ENCODE measurements at places on chromosomes 2 and 18.

DNA sequence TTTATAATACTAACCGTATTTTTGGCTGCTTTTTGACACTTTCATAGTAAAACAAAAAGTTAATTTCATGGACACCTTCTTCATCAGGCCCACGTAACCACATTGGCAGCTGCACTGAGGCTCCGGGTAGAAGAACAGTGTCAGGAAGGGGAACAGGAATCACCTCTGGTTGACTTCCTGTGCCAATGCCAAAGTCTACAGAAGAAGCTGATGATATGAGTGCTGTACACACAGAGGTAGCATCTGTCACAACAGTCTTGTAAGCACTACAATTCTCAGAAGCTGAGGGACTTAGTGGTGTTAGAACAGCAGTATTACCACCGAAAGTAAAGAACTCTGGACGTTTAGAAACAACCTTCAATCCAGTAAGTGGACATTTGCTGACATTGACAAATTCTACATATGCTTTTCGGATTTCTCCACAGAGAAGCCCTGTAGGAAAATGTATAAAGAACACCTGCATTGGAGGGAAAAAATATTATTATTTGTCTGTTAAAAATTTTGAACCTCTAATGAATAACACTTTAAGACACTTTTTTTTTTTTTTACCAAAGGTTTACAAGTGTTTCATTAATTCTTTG lies 85.3 kb downstream of the TRAPPC8 start:
- DNase-seq, result no peak

DNA sequence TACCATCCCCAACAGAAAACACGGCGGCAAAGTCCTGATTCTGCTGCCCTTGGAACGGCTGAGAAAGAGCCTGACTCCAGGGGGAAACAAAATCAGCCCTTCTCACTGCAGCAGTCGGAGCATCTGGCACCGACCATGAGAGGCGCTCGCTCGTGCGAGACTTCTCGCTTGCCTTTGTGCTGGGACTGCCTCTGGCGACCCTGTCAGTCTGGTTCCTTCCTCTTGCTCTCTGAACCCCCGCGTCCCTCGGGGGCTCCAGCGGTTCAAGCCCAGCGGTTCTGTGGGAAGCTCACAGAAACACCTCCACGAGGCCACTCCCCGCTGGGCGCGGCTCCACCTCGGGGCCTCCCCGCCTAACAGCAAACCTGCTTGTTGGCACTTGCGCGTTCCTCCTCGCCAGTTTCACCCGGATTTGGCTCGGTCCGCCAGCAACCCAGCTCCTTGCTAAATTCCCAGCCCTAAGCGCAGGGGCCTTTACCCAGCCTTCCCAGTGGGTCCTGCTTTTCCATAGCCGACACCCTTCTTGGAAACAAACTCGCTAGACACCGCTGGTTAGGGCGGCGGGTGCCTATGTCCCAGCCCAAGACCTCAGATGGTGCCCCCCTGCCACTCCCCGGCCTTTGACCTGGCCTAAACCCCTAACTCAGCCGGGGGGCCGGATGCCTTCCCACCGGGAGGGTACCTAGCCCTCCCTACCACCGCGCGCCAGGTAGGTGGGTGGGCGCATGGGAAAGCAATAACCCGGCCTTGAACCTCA lies 2.2 kb downstream of the RND3 start:
- no peak for DNase-seq

DNA sequence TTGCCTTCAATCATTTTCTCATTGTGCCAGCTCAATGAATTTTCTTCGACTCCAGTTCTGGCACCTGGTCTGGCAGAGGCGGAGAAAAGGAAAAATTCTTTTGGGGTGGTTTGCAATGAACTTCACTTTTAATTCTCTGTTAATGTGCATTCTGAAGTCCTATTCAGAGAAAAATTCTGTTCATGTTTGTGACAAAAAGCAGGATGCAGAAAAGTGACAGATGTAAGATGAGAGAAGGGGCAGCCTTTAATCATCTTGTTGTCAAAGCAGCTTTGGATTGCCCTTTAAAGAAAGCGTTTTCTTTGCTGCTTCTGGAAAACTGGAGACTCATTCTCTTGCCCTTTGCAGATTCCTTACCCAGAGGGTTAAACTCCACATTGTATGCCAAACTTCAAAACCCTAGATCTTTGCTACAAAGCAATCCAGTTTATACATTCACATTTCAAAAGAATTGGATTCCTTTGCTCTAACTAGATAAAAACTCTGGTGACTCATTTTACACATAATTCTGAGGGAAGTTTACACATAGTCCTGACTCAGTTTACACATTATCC lies 94.6 kb upstream of the CAVIN2 start:
- no peak for DNase-seq

DNA sequence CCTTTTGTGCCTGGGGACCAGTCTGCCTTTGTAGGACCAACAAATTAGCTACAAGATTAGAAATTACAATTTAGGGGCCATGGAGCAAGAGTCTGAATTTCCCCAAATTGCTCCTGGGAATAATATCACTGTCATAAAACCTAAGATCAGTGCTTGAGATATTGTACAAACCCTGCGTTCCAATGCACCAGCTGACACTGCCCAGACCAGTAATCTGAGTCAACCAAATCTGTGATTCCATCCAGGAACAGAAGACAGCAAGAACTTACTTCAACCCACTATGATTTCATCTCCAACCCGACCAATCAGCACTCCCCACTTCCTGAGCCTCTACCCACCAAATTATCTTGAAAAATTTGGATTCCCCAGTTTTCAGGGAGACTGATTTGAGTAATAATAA lies 1305.0 kb upstream of the NRXN1 start:
- no peak for DNase-seq
